Hematopoietic multipotent progenitor cell treated with erythropoietin and hydrocortisone succinate and interleukin-3 and kit ligand, for 6 days (in vitro differentiated cells): ENCODE measurements at places on chromosomes 13 and 19.

- peak; percentile 63 for DNase-seq
These were observed 1.3 kb downstream of the ATP7B start for GRCh38 chr13:52009946-52010345.

DNA sequence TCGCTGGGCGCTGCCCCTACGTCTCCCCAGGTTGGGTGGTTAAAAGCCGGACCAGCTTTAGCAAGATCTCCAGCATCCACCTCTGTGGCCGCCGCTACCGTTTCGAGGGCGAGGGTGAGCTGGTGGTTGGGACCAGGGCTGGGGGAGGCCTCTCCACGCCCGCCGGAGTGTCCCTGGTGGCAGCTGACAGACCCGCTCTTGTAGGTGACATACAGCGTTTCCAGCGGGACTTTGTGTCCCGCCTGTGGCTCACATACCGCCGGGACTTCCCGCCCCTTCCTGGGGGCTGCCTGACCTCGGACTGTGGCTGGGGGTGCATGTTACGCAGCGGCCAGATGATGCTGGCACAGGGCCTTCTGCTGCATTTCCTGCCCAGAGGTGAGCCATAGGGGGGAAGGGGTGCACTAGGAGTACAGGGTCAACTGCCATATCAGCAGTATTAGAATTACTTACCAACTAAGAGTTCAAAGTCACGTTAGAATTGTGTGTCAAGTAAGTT is 1.1 kb downstream of the ATG4D start:
- DNase-seq = peak; percentile 32

DNA sequence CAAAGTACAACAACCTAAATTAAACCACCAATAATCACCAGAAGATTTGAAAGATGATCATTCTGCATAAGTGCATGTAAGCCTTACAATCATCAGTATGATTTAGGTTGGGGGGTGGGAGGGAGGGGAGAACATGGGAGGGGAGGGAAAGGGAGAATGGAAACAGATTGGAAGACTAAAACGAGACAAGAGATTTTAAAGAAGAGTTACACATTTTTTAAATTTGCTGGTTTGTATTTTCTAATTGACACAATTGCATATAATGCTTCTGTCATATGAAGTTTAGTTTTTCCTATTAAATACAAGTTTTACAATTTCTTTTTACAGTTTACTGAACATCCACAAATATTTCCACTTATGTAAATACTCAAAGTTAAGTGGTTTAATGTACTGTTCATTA is 2118.9 kb downstream of the PCDH9 start:
- no peak for DNase-seq

DNA sequence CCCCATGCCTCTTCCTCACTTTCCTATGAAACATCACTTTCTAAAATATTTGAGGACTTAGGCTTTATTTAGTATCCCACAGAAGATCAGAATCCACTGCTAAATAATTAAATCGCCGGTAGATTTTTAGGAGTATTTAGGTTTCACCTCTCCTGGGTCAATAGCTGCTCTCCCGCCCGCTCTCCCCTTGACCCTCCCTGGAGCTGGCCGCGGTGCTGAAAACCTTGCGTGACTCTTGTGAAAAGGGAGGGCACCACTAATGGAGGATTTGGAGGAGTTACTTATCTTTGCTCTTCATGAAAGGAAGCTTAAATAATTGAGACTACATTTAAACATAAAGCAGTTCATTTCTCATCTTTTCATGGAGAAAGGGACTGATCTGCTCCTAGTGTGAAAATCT is 14.1 kb downstream of the POU4F1 start:
- DNase-seq = peak; percentile 74

DNA sequence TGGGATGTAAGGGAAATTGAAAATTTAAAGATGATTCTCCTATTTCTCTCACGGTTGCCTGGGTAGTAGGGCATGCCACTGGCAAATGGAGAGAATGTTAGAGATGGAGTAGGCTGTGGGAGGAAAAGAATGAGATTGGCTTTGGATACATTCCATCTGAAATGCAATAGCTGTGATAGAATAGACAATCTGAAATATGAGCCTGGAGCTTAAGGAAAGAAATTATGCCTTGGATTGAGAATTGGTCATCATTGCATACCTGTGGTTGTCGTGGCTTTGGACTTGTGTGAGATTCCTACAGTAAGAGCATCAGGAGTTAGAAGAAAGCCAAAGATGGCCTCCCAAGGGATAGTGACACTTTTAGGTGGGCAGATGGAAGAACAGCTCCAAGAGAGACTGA is 305.1 kb upstream of the SLC10A2 start:
- no peak for DNase-seq

DNA sequence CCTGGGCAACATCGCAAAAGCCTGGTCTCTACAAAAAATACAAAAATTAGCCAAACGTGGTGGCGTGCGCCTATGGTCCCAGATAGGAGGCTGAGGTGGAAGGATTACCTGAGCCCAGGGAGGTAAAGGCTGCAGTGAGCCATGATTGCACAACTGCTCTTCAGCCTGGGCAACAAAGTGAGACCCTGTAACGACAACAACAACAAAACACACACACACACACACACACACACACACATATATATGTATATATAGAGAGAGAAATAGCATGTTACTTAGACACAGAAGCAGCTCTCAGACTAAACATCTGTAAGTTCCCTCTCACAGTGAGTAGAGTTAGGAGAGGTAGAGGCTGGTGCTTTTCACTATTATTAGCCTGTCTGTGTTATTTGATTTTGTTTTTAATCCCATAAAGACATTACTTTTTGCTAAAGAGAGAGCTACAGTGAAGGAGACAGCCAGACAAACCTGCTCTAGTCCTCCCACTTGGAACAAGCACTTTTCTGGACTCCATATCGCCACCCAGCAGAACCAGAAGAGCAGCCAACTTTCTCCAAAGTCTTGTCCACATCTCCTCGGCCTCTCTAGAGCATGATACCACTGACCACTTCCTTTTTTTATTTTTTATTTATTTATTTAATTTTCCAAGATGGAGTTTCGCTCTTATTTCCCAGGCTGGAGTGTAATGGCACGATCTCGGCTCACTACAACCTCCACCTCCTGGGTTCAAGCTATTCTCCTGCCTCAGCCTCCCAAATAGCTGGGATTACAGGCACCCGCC is 2.8 kb upstream of the LIN7B start:
- no peak for DNase-seq

DNA sequence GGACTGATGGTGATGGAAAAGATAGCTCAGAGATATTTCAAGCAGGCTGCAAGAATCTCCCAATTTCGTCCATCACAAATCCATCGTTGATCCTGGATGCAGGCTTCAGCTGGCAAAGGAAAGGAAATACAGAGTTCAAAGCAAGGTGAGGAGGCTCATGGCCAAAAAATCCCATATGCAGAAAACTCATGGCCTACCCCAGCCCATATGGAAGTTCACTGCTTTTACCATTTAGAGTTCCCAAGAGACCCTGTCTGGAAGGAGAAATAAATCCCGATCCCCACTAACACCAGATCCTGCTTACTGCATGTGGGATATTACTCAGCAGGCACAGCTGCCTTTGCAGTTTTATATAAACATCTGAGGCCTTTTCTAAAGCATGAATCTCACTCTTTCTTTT is 412.9 kb upstream of the SPRY2 start:
- no peak for DNase-seq

DNA sequence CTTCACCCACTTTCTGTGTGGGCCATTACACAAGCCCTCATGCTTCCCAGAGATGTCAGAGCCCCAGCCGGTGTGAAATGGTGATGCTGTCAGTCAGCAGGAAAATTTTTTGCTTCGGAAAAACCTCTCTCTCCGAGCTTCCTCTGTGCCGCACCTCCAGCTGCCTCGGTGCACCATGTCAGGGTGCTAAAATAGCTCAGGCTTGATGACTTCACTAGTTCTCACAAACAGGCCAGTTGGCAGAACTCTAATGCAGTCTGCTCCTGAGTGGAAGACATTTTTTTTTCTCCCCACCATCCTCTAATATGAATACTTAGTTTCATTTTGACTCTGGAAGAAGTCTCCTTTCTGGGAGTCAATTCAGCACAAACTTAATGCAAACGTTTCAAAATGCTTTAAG is 71.3 kb downstream of the KLF12 start:
- no peak for DNase-seq

DNA sequence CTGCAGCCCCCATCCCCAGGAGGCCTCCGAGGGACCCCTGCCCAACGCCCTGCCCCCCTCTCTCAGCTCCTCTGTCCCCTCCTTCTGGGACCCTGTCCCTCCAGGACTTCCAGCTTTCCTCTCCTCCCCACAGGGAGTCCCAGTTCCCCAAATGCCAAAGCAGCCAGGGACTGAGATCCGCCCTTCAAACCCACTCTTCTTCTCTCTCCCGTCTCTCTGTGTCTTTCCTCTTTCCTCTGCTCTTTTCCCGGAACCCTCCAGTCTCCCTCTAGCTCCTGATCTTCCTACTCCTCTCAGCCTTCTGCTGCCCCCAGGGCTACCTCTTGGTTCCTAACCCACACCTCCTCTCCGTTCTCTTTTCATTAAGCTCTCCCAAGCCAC is 377 bp downstream of the CA11 start:
- no peak for DNase-seq

DNA sequence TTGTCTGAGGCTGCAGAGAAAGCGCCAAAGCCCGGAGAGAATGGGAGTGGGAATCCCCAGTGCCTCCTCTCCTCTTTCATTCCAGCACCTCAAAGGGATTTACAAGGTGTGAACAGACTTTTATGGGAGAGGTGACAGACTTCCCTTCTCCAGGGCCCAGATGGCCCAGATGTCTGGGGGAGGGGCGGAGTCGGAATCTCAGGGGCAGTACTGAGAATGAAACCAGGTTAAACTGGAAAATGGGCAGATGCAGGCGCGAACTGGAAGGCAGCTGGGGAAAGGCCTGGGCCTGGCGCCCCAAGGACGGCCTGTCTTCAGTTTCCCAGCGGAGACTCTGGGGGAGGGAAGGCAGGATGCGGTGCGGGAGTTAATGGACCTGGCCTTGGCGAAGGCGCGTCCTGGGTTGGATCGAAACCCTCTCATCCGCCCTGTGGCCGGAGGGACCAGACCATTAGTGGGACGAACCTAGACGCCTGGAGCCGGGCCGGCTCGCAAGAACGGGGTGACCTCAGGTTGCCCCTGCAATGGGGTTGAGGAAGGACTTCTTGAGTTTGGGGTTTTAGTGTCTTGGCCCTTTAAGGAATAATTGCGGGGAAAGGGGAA is 592 bp upstream of the TRIP10 start:
- DNase-seq = peak; percentile 39
